ENCODE measurements at places on chromosomes 13 and 19.

DNA sequence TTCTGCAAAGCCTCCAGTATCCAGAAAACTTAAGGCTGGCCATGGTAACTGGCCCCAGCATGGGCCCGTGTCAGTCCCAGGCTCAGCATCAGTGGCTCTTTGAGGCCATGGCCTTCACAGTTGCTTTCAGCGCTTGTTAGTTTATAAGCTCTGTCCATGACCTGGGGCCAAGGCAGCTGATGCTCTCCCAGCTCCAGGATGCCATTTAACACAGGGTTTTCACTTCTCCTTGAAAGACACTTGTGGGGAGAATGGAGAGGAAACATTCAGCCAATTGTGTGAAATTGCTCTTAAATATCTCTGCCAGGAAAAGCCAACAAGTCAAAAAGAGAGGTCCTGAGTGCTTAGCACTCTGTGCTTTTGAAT lies 321.3 kb downstream of the FOXO1 start:
- no peak for DNase-seq

GRCh38 chr13:44274771-44275205 lies 98.8 kb upstream of the SERP2 start:
- DNase-seq = peak; percentile 39

DNA sequence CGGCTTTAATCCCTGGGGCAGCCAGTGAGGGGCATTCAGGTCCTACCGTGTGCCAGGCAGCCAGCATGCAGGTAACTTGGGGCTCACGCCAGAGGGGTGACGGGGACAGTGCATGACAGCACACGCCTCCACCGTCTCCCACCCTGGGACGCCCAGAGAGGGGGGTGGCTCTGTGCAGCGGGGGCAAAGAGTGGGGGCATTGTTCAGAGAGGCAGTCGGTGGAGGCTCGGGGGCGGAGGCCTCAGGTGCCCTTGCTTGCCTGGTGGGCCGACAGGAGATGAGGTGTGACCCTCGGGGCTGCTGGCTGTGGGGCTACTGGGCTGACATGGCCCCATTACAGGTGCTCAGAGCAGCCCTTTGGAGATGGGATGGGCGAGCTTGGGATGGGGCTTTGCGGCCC lies 18.4 kb downstream of the PLIN4 start:
- DNase-seq = no peak

DNA sequence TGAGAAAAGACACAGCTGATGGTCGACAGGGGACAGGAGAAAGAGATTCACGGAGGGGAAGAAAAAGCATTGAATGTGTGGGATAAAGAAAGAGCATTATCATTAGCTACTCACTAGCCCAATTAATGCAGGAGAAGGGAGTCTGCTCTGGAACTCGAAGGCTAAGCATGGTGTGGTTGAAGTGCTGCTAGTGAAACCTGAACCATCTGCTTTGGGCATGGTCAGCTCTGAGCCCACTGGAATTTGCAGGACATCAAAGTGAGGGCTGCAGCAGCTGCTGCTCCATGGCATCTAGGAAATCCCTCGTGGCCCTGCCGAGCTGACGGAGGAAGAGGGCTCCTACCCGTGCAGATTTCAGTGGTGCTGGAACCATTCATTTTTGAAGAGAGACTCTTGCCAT lies 320.3 kb downstream of the ATP8A2 start:
- DNase-seq = no peak

DNA sequence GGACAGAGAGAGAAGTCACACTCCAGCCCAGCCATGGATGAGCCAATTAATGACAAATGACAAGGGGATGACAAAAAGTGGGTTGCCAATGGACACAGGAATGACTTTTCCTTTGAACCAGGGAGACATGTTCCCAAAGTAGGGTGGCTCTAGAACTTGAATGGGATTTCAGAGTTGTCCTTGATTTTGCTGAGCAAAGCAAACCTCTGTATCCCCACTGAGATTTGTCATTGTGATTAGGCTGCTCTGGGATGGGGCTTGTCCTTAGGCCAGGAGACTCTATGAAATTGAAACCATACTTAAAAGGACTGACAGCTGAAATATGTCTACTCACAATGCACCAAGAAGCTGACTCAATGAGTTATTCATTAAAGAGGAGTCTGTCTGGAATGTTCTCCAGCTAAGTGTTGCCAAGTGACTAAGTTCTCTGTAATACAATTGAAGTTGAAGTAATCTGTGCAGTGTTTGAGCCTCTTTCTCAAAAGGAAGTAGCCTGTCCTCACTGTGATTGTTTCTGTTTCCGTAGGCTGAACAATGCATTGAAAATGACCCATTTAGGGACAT lies 69.0 kb upstream of the PCDH9 start:
- peak; percentile 91 for DNase-seq

GRCh38 chr19:6465006-6465405 lies 935 bp downstream of the CRB3 start:
- no peak for DNase-seq
